Parietal lobe (tissue), 2 donors: ENCODE measurements at places on chromosomes 12 and 14. TPM values are rescaled to one million over a fixed set of nuclear protein-coding genes. Genes with fewer than 3 reads are reported as not detected.

Gene ITGB7
- not detected for total RNA-seq

Gene SDS
- total RNA-seq: not detected

Gene APOF
- not detected for total RNA-seq

Gene NRL
- 2.2 TPM for total RNA-seq

Gene COCH
- total RNA-seq: 36.9 TPM

Gene DPY19L2
- total RNA-seq: 49.8 TPM

Gene KLRF1
- not detected for total RNA-seq
